ENCODE measurements at places on chromosomes 7 and 10. TPM values are rescaled to one million over a fixed set of nuclear protein-coding genes. Genes with fewer than 3 reads are reported as not detected.

GRCh38 chr7:91151916-91152315 lies 112.3 kb upstream of the FZD1 start:
- H3K36me3 ChIP-seq: no peaks in the 10 kb centered on the region
- no peak overlapping the region for H3K27ac ChIP-seq
- H3K27me3 ChIP-seq: no peaks in the 10 kb centered on the region

DNA sequence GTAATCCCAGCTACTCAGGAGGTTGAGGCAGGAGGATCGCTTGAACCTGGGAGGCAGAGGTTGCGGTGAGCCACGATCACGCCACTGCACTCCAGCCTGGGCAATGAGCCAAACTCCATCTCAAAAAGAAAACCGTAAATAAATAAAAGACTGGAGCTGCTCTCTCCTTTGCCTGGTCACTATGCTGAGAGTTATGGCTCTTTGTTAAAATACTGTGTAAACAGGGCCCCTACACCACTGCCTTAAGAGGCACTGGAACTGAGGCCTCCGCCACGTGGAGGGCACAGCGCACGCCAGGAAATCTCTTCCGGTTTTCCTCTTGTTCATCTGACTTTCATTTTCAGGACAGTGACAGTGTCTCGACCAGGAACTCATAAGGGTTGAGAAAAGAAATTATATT lies 123.3 kb downstream of the PAXIP1 start:
- no peaks in the 10 kb centered on the region for H3K27me3 ChIP-seq
- DNase-seq: no peak
- H3K4me1 ChIP-seq: no peaks in the 10 kb centered on the region
- H3K4me3 ChIP-seq: no peak overlapping the region

The LRRD1 gene
- 0.17 TPM for total RNA-seq

The FAM25A gene
- total RNA-seq: not detected

The LRWD1 gene
- total RNA-seq: 83.7 TPM

- no peak overlapping the region for H3K27ac ChIP-seq
- H3K4me3 ChIP-seq: no peak overlapping the region
- peaks cover 25% of the 10 kb centered on the region for H3K4me1 ChIP-seq
- H3K36me3 ChIP-seq: no peaks in the 10 kb centered on the region
- peaks cover 12% of the 10 kb centered on the region for H3K27me3 ChIP-seq
Observed at GRCh38 chr7:73717991-73718405, 1.5 kb downstream of the STX1A start.

DNA sequence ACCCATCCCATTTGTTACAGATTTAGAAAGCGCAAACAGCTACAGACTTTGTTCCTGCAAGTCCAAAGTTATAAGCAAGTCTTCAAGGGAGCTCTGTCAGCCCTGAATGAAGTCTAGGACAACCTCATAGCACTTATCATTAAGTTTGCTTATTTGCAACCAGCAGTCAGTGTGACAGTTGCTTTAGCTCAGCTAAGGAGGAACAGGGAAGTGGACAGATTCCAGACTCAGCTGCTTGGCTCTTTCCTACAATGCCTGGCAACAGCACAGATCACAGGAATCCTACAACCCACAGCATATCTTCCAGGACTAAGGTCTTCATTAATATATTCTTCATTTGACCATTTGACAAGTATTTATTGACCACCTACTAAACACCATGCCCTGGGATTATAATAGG lies 17.4 kb upstream of the KIF5B start:
- no peaks in the 10 kb centered on the region for H3K4me1 ChIP-seq
- no peak overlapping the region for H3K27ac ChIP-seq
- H3K36me3 ChIP-seq: no peaks in the 10 kb centered on the region
- DNase-seq: no peak

DNA sequence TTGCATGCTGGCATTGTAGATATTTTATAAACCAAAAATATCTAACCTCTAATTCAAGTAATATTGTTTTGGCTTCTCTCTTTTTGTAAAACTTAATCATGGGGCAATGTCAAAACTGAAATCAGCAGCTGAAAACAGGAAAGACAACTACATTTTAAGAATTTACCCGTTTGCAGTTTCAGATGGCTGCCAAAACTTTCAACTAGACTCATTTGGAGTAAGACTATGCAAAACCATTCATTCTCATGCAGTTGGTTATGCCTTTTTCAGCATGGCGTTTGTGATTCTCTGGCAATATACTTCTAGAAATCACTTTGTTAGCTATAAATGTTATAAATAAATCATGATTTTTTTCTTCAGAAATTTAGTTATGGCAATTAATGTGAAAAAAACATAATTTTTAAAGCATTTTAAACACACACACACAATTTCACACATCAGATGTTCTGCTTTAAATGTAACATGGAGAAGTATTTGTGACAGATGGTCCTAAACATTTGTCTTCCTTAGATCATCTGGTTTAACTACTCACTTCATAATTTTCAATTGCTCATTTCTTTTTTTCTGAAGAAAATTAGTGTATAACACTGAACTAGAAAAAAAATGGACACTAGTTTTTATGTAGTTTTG lies 116.4 kb downstream of the ITGB8 start:
- no peak overlapping the region for H3K27ac ChIP-seq
- no peaks in the 10 kb centered on the region for H3K36me3 ChIP-seq
- DNase-seq: no peak
- no peaks in the 10 kb centered on the region for H3K4me1 ChIP-seq
- no peak overlapping the region for H3K4me3 ChIP-seq
- no peaks in the 10 kb centered on the region for H3K27me3 ChIP-seq

The DRGX gene
- not detected for total RNA-seq

Data from B cell (primary cell).